ENCODE measurements at places on chromosomes 5 and 9.

DNA sequence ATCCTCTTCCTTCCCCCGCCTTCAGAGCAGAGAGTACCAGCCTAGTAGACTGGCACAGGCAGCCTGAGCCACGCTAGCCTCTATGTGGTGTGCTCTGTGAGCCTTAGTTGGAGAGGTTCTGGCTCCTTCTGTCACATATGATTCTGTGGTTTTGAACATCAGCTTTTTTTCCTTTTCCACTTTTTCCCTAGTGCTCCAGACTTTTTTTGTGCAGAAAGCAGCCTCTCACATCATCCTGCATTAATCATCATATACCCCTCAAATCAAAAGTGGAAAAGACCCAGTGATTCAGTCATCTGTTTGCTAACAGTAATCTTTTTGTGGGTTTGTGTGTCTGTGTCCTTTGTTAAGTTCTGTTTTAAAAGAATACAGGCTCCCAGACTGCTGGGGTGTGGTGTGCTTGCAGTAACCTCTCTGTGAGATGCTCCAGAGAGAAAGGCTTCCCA is 663.9 kb upstream of the RGMB start:
- no peak for DNase-seq

DNA sequence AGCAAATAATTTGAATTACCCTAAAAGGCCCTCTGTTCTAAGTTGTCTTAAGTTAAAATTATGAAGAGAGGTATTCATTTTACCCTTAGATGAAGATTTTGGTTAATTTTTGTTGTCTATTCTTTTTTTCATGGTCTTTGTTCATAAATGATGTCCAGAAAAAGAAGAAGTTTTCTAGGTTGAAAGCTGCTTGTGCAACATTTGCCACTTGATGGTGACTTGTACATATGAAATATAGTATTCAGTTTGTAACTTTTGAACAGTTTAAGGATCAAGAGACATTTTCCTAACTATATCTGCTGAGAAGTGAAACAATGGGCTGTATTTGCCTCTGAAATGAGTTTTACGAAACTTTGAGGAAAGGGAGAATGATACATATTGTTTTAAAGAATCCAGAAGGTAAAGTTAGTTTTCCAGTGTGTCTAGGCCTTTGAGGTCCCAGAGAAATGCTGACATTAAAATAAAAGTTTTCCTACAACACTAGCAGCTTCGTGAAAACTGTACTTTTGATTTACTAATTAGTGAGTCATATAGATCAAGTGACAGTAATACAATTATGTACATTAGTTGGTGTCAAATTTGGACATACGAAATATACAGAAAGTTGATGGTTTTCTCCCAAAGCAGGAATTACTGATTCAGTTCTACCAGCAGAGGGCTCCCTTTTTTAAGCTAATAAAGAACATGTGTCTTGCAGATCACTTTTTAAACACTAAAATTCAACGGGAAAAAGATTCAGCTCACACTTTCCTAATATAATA is 70.5 kb downstream of the PIK3R1 start:
- no peak for DNase-seq

DNA sequence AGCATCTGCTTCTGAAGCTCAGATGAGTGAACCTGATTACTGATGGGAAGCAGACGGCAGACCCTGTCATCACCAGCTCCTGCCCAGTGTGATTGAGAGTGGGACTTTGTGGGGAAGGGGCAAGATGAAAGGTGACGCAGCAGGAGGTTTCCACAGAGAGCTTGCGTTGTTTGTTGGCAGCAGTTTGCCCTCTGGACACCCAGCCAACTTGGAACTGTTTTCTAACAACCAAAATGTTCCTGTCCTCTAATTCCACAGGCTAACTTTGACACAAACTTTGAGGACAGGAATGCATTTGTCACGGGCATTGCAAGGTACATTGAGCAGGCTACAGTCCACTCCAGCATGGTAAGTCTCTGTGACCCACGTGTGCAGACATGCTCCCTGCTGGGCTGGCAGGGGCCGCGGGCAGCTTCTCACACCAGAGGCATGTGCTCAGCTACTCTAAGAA is 20.9 kb downstream of the CYFIP2 start:
- no peak for DNase-seq

- DNase-seq, result no peak
Measured at GRCh38 chr9:110015759-110016158, 192.2 kb downstream of the C9orf152 start.

DNA sequence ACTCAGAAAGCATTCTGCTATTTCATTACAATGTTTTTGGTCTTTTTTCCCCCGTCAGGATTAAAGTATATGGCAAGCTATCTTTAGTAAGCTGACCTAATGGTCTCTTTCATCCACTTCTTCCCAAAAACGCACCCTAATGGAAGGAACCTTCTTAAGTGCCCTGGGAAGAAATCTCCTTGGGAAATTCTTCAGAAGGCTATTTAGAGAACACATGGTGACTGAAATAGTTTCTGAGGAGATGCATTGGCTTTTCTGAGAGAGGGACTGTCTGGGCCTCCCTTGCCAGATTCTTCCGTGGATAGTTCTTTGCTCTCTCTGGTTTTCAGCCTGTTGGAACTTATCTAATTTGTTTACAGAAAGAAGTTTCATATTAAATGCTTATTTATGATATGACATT is 524.1 kb upstream of the MEF2C start:
- DNase-seq, result no peak

- DNase-seq, result no peak
Measured at GRCh38 chr5:157570531-157571200, 4.9 kb downstream of the ADAM19 start.

GRCh38 chr9:119938871-119939270 is 569.6 kb upstream of the BRINP1 start:
- DNase-seq, result no peak

DNA sequence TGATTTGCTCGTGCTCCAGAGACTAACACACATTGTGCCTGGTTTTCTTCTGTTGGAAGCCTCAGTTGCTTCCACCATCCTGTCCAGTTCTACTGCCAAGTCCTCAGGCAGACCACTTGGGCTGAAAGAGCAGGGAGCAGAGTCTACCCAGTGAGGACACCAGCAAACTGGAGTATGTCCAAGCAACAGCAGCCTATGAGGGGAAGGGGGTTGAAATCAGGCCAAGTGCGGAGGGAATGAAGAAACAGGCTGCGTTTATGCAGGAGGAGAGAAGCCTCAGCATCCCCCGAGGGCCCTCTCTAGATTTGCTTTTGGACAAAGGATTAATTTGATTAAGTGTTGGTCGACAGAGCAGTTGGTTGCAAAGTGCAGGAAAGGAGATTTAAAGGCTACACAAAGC is 14.5 kb downstream of the DOCK2 start:
- DNase-seq, result no peak

GRCh38 chr5:72847439-72847838 is 31.0 kb downstream of the TNPO1 start:
- no peak for DNase-seq

GRCh38 chr5:116497631-116498030 is 77.0 kb downstream of the SEMA6A start:
- DNase-seq, result no peak

- DNase-seq, result no peak
Measured at GRCh38 chr5:176413709-176414191, 2.6 kb downstream of the CLTB start.

DNA sequence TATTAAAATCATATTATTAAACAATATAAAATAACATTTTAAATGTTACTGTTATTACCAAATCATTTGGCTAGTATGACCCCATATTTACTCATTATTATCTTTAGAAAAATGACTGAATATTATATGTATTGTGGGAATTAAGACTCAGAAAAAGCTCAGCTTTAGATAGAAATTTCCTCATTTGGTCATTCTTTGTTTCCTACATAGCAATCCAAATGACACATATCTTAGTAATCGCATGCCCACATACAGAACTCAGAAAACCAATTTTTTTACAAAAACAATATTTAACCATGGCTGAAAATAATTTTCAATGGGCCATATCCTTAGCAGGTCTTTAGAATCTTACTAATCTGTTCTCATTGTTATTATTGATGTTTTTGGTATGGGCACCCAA is 53.8 kb upstream of the TSLP start:
- DNase-seq, result no peak

DNA sequence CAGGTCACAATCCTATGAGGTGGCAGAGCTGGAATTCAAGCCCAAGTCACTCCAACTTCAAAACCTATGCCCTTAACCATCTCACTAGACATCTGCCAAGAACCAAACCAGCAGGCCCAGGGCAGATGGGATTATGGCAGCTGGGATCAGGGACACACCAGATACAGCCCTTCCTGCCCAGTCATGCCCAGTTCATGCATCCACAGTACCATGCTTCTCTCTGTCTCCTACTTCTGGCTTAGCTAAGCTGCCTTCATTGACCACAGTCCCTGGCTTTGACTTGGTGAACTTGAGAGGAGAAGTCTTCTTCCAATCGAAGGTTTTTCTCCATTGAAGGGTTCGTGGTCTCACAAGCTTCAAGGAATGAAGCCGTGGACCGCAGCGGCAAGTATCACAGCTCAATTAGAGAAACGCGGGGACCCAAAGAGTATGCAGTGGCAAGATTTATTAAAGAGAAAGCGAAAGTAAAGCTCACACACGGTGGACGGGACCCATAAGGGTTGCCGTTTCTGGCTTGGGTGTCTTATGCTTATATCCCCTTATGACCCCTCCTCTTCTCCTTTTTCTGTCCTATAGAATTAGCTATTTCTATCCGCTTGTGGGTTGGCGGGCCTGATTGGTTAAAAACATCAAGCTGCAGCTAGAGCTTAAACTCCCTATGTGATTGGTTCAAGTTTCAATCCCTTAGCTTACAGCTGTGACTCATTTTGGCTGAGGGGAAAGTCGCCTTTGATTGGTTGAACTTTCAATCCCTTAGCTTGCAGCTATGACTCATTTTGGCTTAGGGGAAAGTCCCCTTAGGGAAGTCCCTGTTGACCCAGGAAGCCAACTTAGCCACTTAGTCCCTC is 101.2 kb downstream of the TRIM36 start:
- no peak for DNase-seq

- DNase-seq, result no peak
Measured at GRCh38 chr9:118059484-118060278, 355.5 kb downstream of the TLR4 start.

DNA sequence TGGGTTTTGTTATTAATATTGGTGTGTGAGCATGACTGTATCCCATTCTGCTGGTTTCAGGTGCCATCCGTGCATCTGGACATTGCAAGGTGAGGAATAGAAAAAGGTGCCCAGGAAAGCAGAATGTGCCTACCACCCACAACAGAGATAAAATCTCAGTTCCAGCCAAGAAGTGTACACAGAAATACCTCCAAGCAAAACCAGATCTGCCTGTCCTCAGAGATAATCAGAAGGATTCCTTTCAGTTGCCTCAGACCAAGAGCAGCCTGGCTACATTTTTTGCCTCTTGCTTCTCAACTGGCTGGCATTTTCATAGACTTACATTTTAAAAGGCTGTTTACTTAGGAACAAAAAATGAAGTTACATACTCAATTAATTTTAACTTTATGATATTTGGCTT is 12.1 kb upstream of the ABLIM3 start:
- no peak for DNase-seq

DNA sequence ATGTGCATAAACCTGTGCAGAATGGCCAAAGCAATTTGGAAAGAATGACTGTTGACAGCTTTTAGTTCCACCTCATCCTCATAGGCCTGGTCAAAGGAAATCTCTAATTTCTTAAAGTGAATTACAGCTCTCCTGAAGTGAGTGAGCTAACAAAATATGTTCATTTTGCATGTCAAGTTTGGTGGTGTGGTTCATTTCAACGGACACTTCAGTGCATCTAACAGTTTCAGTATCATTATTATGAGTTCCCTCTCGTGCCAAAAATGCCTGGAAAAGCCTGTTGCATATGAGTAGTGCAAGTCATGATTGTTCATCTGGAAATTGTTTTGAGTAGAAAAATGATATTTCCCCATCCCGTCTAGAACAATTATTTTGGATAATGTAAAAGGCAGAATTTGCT is 53.2 kb upstream of the HMHB1 start:
- DNase-seq, result no peak

DNA sequence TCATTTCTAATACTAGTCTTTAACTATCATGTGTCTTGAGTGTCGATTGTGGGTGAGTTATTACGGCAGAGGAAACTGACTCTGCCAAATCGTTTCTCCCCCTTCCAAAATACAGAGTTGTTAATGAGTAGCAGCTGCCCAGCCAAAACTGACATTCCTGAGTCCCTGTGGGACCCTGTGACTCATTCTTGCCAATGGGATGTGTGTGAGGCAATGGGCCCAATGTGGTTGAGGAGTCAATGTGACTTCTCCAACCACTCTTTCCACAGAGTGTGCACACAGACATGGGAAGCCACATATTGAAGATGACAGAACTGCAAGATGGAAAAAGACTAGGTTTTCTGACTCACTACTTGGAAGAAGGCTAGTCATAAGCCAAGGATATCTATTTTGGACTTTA is 434.7 kb downstream of the DTWD2 start:
- no peak for DNase-seq

DNA sequence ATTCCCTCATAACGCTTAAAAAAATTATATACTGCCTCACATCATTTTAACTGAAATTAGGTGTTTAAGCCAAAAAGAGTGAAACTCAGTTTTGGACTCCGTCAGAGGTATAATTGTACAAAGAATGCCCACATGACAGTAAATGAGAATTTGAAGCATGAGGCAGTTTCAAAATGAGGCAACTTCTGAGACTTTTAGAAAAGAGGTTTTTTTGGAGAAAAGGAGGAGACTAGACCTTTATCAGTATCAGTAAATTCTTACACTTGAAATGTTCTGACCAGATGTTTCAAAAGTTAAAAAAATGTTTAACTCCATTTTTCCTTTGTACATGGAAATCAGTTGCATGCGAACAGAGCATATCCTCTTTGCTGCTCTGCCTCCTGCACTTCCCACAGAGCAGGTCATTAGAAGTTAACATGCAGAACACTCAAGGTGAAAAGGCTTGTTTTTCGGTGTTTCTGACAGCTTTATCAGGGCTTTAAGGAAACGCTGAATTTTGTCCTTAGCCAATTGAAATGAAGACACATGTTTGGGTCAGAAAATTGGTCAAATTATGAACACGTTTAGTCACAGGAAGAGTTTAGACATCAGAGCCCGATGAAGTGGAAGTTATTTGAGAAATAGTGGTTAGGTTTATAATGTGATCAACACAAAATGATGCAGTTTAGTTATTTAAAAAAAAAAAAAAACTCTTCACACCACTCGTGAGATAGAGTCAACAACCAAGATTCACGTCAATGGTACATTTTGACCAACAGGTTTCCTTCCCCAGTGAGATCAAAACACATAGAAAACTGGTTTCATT is 59.5 kb downstream of the PIK3R1 start:
- no peak for DNase-seq

GRCh38 chr5:175082866-175083590 is 358.6 kb downstream of the MSX2 start:
- DNase-seq, result no peak
